ENCODE measurements at places on chromosomes 3 and 15.

DNA sequence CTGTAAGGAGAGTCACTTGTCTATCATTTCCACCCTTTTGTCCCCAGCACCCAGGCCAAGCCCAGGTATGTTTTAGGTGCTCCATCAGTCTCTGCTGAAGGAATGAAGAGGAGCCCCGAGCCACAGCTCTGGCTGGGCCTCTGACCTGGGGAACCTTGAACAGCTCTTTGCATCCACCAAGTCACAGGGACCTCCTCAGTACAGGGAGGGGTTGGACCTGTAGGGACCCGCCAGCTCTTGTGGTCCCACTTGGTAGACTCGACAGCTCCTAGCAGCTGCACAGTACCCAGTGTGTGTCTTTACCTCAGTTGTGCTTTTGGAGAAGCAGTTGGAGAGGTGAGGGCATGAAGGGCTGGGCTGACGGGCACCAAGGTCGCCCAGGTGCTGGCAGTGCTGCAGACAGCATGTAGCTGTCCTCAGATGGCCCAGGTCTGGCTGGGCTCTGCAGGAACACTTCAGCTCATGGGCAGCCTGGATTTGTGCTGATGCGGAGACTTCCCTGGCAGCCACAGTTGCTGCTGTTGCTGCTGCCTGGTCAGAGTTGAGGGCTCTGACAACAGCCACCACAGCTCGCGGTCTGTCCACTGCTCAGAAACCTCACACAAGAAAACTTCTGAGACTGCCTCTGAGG lies 123.6 kb downstream of the CACNA1D start:
- no peak for DNase-seq

DNA sequence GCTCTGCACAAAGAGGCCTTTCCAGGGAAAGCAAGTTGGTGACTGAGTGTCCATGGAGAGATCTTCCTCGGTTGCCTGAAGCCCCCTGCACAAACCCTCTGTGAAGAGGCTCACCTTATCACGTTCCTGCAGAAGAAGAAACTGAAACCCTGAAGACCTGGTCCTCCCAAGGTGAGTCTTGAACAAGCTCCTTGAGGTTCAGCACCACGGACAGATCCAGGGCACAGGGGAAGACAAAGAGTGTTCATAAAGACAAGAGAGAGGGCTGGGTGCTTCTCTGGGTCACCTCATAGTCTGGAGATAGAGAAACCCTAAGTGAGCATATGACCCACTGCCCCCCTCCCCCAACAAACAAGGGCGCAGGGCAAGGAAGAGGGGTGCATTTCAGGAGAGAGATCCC lies 21.7 kb upstream of the TBC1D21 start:
- DNase-seq = no peak

- DNase-seq = no peak
Measured at GRCh38 chr3:72690629-72691028, 157.6 kb downstream of the SHQ1 start.

DNA sequence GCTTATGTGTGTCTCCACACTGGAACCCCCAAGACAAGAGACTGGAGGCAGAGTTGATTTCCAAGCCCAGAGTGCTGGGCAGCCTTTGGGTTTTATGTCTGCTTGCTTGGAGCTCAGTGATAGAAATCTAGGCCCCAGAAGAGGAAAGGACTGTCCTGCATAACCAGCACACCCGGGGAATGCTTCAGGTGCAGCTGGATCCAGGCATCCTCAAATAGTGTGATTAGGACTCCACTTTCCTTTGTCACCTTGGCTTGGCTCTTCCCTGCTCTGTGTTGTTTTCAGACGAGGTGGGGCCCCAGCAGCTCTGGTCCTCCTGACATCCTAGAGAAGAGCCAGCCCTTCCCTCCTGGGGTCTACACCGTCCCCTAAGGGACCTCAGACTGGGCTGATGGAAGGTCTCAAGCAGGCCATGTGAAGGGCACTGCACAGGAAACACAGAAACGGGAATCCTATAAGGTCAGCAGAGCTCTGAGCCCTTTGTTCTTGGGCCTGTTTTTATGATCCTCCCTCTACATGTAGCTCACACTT lies 143.7 kb downstream of the TJP1 start:
- DNase-seq = no peak

DNA sequence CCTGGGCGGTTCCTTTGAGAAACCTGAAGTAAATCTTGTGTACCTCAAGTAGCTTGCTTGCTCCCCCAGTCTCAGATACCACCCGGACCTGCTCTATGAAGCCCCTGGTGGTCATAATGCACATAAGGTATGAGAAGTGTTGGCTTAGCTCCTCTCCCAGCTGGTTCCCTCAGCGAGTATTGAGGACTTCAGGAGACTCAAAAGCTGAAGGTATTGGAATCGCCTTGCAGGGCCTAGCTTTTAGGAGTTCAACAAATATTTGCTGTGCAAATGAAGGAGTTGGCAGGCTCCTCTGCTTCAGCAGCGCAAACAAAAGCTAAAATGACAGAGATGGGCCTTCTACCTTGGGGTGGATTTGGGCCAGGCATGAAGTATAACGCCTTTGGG lies 1.7 kb downstream of the CMTM8 start:
- peak; percentile 26 for DNase-seq

DNA sequence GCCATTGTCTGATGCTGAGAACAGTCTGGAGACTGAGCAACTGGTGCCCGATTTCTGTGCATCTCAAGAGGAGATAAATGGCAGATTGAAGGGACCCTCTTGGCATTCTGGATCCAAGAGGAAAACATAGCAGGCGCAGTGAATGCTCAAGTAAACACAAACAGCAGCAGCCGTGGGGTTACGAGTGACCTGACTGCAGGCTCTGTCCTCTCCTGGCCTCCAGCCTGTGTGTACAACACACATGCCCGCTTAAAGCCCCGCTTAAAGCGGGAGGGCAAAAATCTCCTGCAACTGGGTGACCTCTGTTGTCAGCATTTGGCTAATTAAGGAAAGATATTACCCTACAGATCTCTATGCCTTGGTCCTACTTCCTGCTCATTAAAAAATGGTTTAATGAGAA lies 120.5 kb downstream of the GREM1 start:
- DNase-seq = no peak

DNA sequence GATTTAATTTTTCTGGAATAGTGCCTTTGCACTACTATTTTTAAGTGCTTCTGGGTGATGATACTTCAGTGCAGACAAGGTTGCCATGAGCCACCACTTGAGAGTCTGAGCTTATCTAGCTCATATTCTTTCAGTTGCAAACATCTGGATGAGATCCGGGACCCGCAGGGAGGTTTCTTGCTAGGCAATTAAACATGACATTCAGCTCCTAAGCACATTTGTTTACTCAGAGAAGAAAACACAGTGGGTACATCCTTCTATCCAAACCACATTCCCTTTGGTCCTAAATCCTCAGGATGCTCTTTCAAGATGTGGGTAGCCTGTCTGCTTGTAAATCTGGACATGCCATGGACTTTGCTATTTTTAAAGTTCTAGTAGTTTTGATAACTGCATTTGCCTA lies 12.0 kb downstream of the PLSCR1 start:
- no peak for DNase-seq

- DNase-seq = no peak
Measured at GRCh38 chr15:31256378-31257265, 70.0 kb upstream of the KLF13 start.

DNA sequence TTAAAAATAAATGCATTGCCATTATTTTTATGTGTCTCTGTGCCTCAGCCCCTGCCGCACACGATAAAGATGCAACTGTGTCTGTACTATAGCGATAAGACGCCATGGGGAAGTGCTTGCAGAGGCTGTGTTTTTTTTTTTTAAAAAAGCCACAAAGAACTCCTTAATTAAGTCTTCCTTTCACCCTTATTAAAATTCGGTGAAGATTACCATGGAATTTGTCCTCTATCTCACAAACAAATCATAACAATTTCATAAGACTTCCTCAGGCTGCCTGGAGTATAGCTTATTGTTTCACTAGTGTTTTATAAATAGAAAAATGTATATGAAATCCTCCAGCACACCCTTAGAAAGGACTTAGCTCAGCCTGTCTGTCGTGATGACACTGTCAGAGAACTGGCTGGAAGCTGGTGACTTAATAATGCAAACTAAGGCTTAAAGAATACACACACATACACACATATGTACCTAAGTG lies 374.8 kb upstream of the SLCO3A1 start:
- DNase-seq = no peak

DNA sequence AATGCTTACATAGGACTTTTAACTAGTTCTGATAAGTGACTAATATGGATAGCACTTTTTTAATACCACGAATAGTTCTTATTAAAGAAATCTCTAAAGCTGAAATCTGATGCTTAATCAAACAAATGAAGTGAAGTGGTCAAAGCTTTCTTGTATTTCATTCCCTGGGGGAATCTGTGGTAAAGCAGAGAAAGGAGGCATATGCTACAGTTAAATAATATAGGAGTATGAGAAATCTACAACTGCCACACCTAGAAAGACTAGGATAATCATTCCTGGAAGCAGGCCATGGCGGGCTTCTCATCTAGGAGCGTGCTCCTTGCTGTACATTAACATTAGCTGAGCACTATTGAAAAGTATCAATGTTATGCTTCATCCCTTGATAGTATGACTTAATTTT lies 835.7 kb downstream of the OTOL1 start:
- no peak for DNase-seq

- DNase-seq = no peak
Measured at GRCh38 chr3:83140983-83141382, 1379.5 kb upstream of the GBE1 start.

GRCh38 chr15:83499476-83499875 lies 52.3 kb downstream of the SH3GL3 start:
- DNase-seq = no peak

- no peak for DNase-seq
Measured at GRCh38 chr3:25856902-25857518, 67.1 kb downstream of the OXSM start.

- no peak for DNase-seq
Measured at GRCh38 chr3:160464321-160464720, 14.7 kb upstream of the TRIM59 start.

- no peak for DNase-seq
Measured at GRCh38 chr3:72839057-72839456, 9.2 kb downstream of the SHQ1 start.

GRCh38 chr3:75171630-75172230 lies 492.4 kb upstream of the FRG2C start:
- DNase-seq = no peak

- DNase-seq = no peak
Measured at GRCh38 chr15:101280007-101280406, 2.7 kb upstream of the SELENOS start.

GRCh38 chr3:142904639-142905436 lies 16.0 kb upstream of the PCOLCE2 start:
- DNase-seq = no peak

DNA sequence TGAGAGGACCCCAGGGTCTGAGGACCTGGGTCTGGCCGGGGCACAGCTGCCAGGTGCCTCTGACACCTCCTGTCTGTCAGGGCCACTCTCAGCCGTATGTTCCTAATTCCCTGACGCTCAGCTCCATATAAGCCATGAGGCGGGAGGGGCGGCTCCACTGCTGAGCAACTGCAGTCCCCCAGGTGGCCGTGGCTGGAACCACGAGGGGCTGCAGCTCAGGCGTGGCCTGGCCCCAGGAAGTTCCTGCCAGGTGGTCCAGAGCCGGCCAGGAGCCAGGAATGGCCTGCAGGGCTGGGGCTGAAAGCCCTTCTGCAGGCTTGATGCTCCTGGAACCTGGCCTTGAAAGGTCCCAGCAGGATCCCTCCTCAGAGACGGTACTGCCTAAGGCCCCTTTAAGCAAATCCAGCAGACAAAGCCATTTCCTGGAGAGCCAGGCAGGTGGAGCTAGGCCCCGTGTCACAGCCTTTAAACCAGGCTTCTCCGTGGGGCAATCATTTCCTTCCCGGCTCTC lies 118.0 kb downstream of the CHSY1 start:
- no peak for DNase-seq

DNA sequence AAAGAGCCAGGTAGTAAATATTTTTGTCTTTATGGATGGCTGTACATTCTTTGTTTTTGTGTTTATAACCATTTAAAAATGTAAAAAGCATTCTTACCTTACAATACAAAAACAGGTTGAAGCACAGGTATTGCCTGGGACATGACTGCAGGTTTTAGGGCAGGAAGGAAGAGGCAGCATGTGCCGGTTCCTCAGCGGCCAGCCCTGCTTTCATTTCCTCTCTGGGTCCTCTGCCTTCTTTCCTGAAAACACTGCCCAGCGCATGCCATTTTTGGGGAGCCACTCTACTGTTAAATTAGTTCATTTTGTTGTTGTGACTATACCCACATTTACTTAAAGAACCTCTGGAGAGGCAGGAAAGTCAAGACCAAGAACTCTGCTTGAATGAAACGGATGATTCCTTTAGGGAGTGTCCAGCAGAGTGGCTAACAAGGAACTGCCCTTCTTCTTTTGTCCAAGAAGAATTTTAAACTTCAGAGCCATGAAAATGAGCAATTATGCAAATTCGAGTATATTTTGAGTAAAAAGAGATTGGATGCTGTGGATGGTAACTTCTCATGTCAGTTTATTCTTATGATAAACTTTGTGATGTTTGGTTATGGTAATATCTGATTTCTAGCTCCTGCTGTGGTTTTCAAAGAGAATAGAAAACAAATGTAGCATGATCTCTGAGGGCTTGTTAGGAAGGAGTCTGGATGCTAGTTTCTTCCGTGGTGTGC lies 52.7 kb downstream of the SACM1L start:
- no peak for DNase-seq

DNA sequence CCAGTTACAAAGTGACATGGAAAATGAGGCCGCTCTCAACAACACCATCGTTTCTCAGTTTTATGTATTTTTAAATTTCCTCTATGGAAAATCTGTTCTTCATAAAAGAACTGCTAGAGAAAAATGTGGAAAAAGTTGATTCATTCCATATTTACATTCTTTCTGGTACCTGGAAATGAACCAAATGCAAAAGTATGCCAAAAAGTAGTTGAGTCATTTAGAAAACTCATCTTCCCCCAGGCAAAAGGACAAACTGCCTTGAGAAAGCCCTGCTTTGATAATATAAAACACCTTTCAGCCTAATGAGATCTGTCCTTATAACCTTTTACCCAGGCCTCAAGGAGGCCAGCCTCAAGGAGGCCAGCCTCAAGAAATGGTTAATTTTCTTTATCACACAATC lies 283.0 kb upstream of the VEPH1 start:
- DNase-seq = no peak

DNA sequence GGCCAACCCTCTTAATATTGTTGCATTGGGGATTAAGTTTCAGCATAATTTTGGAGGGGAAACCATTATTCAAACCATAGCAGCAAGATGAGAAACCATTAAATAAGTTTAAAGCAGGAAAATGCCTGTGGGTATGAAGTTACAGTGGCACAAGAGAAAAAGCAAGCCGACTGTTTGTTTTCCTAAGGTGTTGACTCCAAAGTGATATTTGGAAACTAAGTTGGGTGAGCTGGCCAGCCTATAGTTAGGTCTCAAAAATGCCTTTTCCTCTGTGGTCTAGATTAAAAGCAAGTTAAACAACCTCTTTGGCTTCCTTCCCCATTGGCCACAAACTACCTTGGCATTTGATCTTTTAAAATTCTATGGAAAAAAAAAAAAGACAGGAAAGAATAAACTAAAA lies 419.8 kb upstream of the AZI2 start:
- DNase-seq = no peak
